PC-9 (cell line): ENCODE measurements at places on chromosomes 1 and 21. TPM values are rescaled to one million over a fixed set of nuclear protein-coding genes. Genes with fewer than 3 reads are reported as not detected.

DNA sequence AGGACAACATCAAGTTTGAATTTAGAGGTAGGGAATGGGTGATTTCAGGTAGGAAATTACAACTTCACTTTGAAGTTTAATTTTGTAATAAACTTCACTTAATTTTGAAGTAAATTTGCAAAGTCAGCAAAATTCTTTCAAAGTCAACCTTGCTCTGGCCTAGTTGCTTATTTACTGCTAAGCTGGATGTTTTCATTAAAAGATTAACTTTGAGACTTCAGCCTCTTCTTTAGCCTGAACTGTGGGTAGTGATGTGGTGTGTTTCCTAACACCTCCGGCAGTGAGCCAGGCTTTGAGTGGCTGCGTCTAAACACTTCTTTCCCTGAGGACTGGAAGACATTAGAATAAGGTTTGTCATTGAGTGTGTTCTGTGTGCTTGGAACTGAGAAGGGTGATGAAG lies at the start of gene HAO2:
Gene HAO2 (plus strand): TSS at position 232 of the 400 bp plus-strand sequence. CDS start 12,301 bp downstream, outside the sequence.
- DNase-seq, result no peak

GRCh38 chr1:172245788-172246187 lies 174.7 kb upstream of the C1orf105 start:
- DNase-seq, result no peak

- no peak for DNase-seq
These were observed 102.1 kb downstream of the ADSS2 start for GRCh38 chr1:244349581-244350001.

- no peak for DNase-seq
These were observed 854 bp upstream of the ZRANB2 start for GRCh38 chr1:71081697-71082080.

- DNase-seq, result no peak
These were observed 5.0 kb downstream of the RUNX1 start for GRCh38 chr21:35044128-35044527.

DNA sequence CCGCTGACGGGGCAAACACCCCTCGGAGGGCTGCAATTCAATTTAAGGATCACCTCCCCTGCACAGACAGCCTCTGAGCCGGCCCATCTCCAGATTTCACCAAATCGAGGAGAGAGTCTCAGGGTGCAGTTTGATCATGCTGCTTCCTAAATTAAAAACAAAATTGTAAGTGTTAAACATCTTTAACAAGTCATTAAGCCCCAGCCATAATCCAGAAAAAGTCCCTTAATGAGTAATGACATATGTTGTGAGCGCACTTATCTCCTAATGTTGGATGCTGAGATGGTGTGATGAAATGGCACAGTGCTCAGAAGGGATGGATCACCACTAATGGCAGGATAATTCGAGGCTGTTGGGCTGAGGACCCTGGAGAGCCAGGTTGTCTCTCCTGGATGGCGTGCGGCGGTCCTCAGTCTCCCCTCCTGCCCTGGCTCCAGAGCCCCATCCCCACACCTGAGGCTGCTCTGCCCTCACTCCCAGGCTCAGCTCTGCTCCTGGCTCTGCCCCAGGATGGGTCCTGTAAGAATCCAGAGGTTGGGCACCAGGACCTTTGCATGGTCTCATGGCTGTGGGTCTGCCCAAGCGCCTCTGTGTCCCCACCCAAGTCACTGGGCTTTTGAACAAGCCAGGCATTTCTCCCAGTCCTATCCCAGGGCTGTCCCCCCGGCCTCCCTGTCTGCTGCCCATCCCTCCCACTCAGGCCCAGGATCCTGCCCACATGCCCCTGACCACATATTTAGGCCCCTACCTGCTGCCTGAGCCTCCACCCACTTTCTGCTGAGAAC lies 224.4 kb upstream of the POU3F1 start:
- no peak for DNase-seq

DNA sequence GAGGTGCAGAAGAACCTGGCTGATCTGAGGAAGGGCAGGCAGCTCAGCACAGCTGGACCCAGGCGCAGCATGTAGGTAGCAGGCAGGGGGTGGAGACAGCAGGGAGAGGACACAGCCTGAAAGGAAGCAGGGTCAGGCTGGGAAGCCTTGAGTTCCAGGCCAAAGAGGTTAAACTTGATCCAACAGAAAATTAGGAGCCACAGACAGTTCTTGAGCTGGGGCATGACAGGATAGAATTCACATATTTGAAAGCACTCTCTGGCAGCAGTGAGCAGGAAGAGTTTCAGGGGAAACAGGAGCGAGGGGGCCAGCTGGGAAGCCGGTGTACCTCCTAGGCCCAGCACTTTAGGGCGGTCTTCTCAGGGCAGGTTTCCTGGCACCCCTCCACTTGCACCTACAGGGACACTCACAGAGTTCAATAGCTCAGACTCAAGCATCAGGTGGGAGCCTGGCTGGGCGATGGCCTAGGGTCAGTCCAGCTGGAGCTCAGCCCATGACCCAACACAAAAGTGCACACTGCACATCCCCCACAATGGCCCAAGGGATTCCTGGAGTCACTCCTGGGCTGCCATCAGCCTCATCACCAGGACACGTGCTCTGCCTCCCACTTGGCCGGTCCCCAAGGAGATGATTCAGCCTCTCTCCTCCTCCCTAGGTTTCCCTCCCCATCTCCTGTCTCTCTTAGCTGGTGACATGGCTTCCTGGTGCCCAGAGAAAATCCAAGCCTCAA lies 22.7 kb downstream of the MATN1 start:
- peak; percentile 24 for DNase-seq

- no peak for DNase-seq
These were observed 994 bp upstream of the ACBD6 start for GRCh38 chr1:180503280-180503862.

GRCh38 chr1:201142849-201143725 lies 11.2 kb downstream of the TMEM9 start:
- no peak for DNase-seq

- DNase-seq, result peak; percentile 88
These were observed 183.6 kb upstream of the RUNX1 start for GRCh38 chr21:35232545-35233176.

GRCh38 chr1:116508984-116509980 lies 61.5 kb downstream of the CD58 start:
- peak; percentile 90 for DNase-seq

DNA sequence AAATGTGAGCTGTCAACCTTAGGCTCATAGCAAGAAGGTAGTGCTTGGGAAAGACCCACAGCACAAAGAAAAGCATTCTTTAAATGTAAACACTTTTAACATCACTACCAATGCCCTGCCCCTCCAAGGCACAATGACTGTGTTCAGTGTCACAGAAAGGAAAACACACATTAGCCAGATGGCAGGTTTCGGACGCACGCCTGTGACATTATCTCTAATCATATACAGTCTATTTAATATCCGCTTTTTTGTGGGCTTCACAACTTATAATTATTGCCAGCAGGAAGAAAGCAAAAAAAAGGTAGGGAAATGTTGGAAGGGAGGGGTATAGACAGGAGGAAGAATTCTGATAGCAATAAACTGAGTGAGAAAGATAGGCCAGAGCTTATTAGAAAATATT lies 112.4 kb upstream of the BEND5 start:
- no peak for DNase-seq

GRCh38 chr1:41678111-41678878 lies 193.8 kb upstream of the EDN2 start:
- DNase-seq, result no peak

DUSP23 gene
- total RNA-seq, result 33.1 and 50.4 TPM in 2 replicates

DNA sequence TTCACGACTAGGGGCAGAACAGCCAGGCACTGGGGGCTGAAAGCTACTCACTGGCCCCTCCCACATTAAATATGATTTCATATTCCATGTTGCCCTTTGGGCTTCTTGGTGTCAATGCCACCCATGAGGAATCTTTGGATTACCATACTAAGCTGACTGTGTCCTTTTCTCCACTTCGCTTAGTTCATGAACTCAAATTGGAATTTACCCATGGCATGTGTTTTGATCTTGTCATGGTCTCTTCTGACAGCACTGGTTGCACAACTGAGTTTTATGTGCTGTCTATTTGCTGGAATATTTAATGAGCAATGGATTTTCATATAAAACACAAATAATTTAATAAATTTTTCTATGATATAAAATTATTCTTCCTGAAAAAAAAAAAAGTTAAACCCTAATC lies 59.2 kb downstream of the SERBP1 start:
- DNase-seq, result no peak

DNA sequence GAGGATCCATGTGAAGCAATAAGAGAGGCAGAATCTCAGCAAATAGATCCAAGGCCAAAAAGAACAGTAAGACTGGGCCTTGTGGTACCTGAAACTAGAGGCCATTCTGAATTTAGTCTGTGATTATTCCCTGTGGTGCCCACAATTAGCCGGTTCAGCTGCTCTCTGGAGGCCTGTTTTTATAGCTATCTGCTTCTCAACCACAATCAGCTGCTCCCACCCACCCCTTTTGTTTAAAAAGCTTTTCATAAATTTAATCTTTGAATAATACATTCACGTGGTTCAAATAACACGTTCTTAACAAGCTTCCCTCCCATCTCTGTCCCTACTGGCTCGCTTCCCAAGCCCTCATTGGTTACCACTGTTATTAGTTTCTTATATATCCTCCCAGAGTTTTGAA lies 18.0 kb downstream of the UBE2T start:
- DNase-seq, result no peak

CD55 gene
- total RNA-seq, result 45.9 and 46.4 TPM in 2 replicates

GRCh38 chr21:32089766-32090165 lies 189.1 kb downstream of the MIS18A start:
- DNase-seq, result no peak

GRCh38 chr1:101376121-101377083 lies 139.6 kb downstream of the S1PR1 start:
- no peak for DNase-seq

- no peak for DNase-seq
These were observed 14.2 kb downstream of the WASF2 start for GRCh38 chr1:27475720-27476119.

- DNase-seq, result no peak
These were observed 116.0 kb downstream of the ASTN1 start for GRCh38 chr1:177048314-177049069.

DNA sequence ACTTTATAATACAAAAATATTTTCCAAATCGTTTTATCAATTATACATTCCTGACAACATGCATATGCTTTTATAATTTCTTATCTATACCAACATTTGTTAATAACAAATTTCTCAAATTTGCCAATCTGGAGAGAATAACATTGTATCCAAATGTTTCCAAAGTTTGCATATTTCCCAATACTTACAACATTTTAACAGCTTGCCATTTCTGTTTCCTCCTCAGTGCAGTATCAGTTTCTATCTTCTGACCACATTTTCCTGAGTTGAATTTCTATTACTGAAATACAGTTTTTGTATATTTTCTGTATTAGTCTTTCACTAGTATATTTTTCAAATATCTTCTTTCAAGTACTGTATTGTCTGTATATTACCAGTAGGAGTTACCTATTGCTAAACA lies 1594.3 kb downstream of the PLA2G4A start:
- no peak for DNase-seq

ZBTB37 gene
- 7.4 and 8.3 TPM in 2 replicates for total RNA-seq

HPDL gene
- total RNA-seq, result 10.4 and 12.7 TPM in 2 replicates

- DNase-seq, result no peak
These were observed 157.0 kb upstream of the EDN2 start for GRCh38 chr1:41641475-41641814.

- DNase-seq, result no peak
These were observed 620.6 kb upstream of the CAMK1G start for GRCh38 chr1:208962867-208963266.

DNA sequence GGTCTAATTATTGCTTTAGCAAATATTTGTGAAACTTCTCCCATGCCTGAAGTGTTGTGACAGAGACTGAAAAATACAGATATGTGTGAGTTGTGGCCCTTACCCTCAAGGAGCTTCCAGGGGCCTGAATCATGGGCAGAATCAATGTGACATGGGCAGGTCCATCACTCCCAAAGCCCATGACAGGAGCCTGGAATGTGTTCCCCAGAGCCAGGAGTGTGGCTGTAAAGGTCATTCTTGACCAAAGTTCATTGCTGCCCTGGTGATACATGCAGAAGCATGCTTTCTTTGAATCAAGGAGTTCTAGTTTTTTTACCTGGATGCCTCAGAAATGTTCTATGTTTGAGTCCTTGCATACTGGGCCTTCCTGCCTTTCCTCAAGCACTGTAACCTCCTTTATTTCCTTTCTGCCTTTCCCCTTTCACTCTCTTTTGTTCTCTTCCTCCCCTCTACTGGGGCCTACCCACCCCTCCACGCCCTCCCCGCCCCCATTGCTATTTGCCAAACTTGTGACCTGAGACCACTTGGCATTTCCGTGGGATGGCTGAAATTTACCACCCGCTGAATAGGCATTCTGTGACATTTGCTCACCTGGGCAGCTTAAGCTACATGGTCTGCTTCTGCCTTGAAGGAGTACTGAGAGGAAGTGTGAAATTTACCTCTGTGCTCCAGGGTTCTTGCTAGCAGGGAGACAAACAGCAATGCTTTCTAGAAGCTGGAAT lies 19.7 kb downstream of the PBX1 start:
- DNase-seq, result no peak

- no peak for DNase-seq
These were observed 29.0 kb upstream of the KHDRBS1 start for GRCh38 chr1:31984419-31985347.

DNA sequence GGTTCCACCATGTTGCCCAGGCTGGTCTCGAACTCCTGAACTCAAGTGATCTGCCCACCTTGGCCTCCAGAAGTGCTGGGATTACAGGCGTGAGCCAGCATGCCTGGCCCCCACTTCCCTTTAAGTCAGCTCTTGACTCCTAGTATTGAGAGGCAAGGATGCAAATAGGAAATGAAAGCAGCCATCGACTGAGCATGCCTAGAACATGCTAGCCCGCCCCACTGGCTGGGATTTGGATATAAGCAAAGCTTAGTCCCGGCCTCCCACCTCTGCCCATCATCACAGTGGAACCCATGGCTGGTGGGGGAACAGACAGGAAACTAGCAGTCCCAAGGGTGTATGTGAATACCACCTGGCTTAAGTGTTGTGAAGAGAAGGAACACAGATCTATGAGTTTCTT lies 10.5 kb downstream of the C1orf167 start:
- DNase-seq, result no peak

OR10J4 gene
- not detected in 2 replicates for total RNA-seq

DNA sequence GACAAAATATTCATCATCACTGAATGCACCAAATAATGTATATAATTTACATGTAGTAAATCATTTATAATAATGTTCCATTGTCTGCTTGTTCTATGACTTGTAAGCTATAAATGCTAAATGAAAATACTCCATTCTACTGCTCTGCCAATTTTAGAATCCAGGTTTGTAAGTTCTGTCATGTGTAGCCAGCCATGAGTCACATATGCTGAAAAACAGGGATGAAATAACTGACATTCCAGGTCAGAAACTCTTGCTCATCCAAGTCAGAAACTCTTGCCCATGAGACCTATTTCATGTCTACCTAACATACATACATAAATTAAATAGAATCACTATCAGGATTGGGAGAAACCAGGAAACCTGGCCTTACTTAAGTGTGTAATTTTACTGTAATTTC lies 95.6 kb downstream of the ASH1L start:
- no peak for DNase-seq
